ENCODE measurements at places on chromosomes 13 and 19.
A peak's percentile ranks its signal among the peaks of the same experiment; 100 is the strongest.

GRCh38 chr19:49524812-49525455, 2.9 kb upstream of the RCN3 start:
- DNase-seq = no peak

GRCh38 chr19:5850743-5851293, 431 bp downstream of the FUT3 start:
- no peak for DNase-seq

GRCh38 chr19:57905258-57905657, 11.1 kb downstream of the ZNF417 start:
- no peak for DNase-seq

GRCh38 chr19:3193256-3194105, 7.8 kb downstream of the NCLN start:
- no peak for DNase-seq

DNA sequence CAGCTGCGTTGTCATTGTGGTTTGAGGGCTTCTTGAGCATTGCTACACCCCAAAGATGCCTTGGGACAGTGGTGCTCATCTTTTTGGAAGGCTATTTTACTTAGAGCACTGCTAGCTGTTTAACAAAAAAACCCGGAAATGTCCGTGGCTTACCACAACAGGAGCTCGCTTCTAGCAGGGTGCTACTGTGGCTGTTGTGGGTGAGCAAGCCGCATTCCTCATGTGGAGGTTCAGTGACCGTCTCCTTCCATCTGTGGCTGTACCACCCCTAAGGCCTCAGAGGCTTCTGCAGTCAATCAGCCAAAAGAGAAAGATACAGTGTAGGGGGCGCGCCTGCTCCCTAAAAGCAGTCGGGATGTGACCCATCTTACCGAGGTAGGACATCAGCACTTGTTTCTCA, 1004.2 kb downstream of the UQCRFS1 start:
- DNase-seq = no peak

DNA sequence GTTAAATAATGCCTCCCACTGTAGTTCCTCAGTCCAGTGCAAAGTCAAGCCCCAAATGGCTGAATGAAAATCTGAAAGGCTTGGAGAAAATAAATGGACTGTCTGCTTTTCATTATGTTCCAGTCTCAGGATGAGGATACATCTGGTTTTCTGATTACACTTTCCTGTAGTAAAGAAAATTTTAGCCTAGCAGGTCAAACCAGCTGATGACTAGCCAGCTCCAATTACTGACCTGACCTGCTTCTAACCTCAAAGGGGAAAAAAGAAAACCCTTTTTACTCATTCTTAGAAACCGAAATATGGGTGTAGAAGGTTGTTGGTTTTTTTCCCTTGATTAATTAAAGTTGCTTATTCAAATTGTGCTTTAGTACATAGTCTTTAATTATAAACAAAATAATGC, 418.4 kb downstream of the EFNB2 start:
- no peak for DNase-seq

- no peak for DNase-seq
These were observed 296.5 kb downstream of the MZT1 start for GRCh38 chr13:72430923-72431322.

DNA sequence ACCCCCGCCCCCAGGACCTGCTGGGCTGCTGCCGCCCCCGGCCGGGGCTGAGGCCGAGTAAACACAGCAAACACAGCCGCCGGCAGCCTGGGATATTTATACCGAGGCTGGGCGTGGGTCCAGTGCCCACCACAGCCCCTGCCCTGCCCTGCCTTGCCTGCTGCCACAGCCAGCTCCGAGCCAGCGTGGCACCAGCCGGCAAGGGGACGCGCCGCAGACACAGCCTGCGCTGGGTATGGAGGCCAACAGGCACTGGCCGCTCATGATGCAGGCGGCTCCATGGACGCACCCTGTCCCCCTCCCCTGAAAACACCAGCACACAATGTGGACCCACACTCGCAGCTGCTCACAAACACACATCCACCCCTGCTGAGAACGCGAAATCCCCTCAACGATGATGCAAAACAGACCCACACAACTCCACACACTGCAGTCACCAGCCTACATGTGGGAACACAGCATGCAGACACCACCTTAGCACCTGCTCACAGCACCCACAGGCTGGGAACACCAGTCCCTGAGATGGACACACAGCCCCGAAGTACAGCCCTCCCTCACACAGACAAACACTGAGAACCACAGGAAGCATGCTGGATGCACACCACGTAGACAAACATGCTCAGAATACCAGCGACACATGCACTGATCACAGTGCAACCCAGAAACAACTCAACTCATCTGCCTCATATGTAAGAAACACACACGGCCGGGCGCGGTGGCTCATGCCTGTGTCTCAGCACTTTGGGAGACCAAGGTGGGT, 16.2 kb downstream of the CCDC97 start:
- DNase-seq = no peak

DNA sequence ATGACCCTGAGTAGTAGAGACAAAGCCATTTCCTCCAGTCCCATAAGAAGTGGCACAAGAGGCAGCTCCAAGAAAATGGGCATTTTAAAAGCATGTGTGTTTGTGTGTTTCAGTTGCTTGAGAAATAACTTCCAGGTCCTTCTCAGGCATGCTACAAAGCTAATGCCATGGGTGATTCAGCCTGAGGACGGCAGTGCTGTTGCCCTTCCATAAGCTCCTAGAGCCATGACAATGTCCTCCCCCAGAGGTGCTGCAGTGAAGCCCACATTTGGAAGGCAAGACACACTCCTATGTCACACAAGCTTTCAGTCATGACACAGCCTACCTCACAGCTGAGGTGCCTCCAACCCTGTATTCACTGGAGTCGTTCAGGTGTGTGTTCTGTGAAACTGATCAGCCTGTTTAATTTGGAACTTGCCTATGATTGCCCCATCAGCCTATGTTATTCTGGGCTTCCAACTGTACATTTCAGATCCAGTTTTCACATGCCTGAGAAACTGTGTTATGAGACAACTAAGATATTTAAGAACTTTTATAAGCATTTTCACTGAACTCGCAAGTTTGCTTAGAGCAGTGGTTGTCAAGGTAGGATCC, 213.6 kb downstream of the FOXO1 start:
- DNase-seq = no peak

DNA sequence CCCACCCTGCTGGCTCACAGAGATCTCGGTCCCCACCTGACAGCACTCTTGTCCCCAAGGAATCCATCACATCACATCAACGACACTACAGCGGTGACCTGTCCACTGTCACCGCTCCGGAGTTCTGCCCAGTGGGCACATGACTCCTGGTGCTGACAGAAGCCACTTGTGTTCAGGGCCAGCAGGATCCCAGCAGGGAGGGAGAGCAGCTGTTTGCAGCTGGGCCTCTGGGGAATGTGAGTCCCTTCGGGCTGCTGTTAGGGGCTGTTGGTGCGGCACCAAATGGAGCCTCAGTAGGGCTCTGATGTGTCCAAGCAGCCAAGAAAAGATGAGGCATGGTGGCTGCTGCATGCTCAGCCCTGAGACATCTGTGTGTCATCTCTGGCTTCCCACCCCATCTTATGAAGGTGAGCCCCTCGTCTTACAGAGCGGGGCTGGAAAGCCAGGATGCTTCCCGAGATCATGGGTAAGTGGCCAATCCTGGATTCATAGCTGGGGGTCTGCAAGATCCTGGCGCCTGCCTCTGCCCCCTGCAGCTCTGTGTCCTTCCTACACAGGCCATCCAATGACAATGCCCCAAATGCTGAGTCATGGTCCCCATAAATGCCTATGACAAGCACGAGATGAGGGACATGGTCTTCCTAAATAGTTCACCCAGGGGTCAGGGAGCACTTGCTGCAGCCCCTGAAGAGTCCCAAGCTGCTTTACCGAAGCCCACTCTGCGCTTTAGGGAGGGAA, 56.0 kb downstream of the F2RL3 start:
- no peak for DNase-seq

DNA sequence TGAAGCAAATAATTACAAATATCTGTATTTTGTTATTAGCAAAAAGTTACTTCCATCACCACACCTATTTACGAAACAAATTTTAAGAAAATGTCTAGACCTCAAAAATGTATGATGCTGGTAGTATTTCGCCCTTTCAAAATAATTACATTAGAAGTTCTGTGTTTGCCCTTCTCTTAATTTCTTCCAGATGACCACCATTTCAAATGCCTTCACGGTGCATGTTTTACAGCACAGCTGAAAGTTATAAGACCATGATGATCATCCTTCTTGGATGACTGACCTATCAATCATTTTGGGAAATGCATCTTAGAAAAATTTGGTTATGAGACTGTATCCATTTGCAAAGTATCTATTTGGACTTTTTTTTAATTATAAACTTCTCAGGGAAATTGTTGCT, 390.8 kb downstream of the SLITRK6 start:
- no peak for DNase-seq

- DNase-seq = no peak
These were observed 490.0 kb downstream of the GPC6 start for GRCh38 chr13:93716623-93717022.

DNA sequence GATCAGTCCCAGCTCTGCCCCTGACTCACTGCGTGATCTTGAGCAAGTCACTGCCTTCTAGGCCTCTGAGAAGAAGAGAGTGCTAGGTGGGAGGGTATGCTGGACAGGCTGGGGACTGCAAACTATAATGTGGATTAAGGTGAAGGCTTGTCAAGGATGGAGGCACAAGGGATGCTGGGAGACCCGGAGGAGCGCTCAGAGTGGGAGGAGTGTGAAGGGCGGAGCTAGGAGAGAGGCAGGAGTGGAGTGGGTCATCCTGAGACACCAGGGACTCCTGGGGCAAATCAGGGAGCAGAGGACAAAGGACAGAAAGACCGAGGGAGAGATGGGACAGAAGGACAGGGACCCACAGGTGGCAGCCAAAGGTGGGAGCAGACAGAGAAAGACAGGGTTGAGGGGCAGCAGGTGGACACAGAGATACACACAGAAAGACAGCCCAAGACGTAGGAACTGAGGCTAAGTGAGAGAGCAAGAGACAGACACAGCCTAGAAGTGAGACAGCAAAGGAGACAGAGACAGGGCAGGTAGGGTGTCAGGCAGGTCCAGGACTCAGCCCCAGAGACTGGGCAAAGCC, 2.6 kb downstream of the GRIK5 start:
- no peak for DNase-seq

GRCh38 chr13:48826039-48826438, 149.7 kb upstream of the FNDC3A start:
- no peak for DNase-seq

- no peak for DNase-seq
These were observed 55.1 kb upstream of the CLDN10 start for GRCh38 chr13:95497381-95497807.

GRCh38 chr13:27826379-27827353, 34.4 kb downstream of the GSX1 start:
- peak; percentile 51 for DNase-seq

- no peak for DNase-seq
These were observed 1.7 kb downstream of the SSBP4 start for GRCh38 chr19:18420930-18421329.

GRCh38 chr13:113774177-113775107, 15.4 kb downstream of the TMEM255B start:
- DNase-seq = no peak

GRCh38 chr13:52713894-52714293, 25.7 kb downstream of the CNMD start:
- no peak for DNase-seq

DNA sequence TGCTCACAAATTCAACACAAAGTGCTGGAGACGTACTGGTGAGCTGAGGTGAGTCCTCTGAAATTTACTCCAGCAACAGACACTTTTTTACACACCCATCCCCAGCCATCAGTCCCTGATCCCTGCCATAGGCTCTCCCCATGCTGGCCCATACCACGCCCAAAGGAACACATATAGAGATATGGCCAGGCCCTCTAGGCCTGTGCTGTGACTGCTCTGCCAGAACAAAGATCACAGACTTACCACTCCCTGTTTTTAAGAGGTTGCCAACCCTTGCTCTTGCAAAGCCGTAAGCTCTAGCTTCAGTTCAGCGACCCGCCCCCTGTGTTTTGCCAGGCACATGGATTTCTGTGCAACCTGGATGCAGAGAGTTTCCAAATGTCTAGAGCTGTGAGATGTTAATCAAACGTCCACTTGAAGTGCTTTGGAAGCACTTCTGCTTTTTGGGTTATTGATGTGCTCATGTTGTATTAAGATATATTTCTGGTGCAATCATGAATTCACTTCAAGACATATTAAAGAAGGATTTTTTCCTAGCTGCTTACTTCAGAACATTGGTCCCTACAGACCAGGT, 59.7 kb downstream of the DLEU7 start:
- DNase-seq = no peak

- no peak for DNase-seq
These were observed 9.3 kb upstream of the IGFL3 start for GRCh38 chr19:46133777-46134241.

- DNase-seq = no peak
These were observed 57.4 kb upstream of the UBE2L5 start for GRCh38 chr13:30364876-30365275.

- DNase-seq = no peak
These were observed 7.9 kb downstream of the DBP start for GRCh38 chr19:48629297-48629598.

GRCh38 chr19:32869369-32869965, at the start of gene SLC7A9:
SLC7A9 (minus strand) TSS chr19:32869767; CDS start chr19:32868534, 1,233 bp downstream.
- DNase-seq = no peak

GRCh38 chr19:58229255-58229639, 533 bp downstream of the ZNF544 start:
- DNase-seq = no peak

DNA sequence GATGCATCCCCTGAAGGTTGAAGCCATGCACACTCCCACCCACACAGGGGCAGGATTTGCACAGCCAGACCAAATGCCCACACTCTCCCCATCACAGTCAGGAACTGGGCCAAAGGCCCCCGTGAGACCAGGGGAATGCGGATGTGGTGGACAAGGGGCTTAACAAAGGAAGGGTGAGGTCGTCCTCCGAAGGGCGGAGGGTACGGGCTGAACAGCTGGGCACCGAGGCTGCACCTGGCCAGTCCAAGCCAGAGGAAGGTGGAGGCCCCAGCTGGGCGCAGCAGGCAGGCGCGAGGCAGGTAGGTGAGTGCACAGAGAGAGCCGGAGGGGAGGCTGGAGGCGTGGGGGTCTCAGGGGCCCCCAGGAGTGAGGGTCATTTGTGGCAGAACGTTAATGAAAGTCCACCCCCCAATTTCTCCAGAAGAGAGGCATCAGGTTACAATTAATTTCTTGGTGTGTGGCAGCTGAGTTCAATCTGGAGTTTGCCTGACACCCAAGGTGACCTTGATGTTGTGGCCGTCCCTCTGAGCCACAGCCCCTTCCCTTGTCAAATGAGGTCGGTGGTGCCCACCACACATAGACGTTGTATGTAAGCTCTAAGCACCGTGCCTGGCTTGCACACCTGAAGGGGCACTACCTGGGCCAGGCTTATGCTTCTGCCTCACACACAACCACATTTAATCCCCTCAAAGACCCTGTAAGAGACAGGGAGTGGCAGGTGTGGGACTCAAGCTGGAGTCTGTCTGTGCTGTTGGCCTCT, 2.9 kb downstream of the KLK15 start:
- no peak for DNase-seq

DNA sequence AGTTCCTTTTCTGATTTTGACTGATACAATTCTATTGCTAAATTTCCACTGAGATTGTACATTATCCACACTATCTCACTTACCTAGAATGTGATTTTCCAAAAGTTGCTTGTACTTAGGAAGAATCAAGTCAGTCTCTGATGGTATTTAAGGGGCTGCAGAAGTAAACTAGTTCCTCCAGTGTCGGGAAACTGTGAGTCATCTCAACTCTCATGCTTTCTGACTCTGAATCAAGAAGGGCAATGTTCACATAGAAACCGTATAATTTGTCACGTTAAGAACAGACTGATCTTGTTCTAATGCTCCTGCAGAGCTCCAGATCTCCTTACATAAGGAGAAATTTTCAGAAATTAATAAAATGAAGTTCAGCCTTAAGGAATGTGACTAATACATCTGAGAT, 369.3 kb downstream of the KLF5 start:
- no peak for DNase-seq

GRCh38 chr19:33204136-33204973, 10.2 kb downstream of the LRP3 start:
- DNase-seq = no peak
